Activated T-cell treated with anti-CD3 and anti-CD28 coated beads for 1 hour (primary cell): ENCODE measurements at places on chromosomes 13 and 19.

DNA sequence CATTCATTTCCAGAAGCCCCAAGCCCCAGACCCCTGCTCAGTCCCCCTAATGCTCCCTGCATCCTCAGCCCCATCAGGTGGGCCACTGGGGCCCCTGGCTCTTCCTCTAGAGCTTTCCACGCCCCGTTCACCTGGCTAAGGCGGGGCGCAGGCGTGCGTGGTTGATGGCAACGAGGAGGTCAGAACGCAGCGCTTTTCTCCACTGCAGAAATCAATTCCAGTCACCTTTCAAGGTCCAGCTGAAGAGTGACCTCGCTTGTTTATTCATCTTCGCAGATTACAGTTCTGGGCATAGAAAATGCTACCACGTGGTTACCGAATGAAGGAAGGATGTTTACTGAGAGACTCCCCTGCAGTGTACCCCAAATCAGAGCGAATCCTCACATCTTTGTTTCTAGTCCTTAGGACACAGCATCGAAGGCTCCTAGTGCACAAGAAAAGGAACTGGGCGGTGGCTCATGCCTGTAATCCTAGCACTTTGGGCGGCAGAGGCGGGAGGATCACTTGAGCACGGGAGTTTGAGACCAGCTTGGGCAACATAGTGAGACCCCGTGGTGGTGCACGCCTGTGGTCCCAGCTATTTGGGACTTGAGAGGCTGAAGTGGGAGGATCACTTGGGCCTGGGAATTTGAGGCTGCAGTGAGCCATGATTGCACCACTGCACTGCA lies 828 bp upstream of the PBX4 start:
- DNase-seq, result no peak

- peak; percentile 58 for DNase-seq
Measured at GRCh38 chr19:11197291-11198174, at the start of gene KANK2. Gene KANK2 (minus strand): TSS chr19:11197545. CDS start chr19:11194511, 3,034 bp downstream.

DNA sequence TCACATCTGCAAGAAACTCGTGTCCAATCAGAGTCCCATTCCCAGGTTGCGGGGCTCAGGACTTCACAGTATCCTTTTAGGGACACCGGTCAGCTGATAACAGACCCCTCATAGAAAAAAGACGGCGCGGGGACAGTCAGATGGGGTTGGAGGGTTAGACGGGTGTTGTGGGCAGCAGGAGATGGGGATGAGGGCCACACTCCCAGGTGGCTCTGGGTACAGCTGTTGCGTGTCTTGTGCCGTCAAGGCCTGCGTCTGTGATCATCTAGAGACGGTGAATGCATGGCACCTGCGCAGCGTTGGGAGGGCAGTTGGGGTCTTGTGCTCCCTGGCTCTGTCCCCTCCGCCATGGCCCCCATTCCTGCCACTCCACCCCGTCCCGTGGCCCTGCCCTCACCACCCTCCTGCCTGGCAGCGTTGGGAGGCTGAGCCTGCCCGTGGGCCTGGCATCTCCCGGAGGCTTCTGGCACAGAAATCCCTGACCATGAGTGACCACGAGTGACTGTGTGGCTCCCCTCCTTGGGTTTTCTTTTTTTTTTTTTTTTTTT lies 14.0 kb upstream of the TEKTIP1 start:
- no peak for DNase-seq

- no peak for DNase-seq
Measured at GRCh38 chr13:63625869-63626268, 2210.2 kb upstream of the PCDH20 start.

DNA sequence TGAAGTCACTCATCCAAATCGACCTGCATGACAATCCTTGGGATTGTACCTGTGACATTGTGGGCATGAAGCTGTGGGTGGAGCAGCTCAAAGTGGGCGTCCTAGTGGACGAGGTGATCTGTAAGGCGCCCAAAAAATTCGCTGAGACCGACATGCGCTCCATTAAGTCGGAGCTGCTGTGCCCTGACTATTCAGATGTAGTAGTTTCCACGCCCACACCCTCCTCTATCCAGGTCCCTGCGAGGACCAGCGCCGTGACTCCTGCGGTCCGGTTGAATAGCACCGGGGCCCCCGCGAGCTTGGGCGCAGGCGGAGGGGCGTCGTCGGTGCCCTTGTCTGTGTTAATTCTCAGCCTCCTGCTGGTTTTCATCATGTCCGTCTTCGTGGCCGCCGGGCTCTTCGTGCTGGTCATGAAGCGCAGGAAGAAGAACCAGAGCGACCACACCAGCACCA lies 5.9 kb downstream of the SLITRK5 start:
- no peak for DNase-seq

DNA sequence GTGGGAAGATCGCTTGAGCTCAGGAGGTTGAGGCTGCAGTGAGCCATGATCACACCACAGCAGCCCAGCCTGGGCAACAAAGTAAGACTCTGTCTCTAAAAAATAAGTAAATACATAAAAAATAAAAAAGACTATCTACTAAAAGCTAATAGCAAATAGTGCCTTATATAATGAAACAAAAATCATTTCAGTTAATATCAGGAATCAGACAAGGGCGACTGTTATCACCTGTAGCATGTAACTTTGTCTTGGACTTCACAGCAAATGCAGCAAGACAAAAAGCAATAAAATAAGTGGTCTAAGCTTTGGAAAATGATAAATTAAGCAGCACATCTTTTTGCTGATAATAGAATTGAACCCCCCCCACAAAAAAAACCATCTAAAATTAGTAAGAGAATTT lies 21.2 kb upstream of the GPI start:
- no peak for DNase-seq

GRCh38 chr19:44954278-44954648 lies 917 bp upstream of the CLPTM1 start:
- DNase-seq, result no peak

DNA sequence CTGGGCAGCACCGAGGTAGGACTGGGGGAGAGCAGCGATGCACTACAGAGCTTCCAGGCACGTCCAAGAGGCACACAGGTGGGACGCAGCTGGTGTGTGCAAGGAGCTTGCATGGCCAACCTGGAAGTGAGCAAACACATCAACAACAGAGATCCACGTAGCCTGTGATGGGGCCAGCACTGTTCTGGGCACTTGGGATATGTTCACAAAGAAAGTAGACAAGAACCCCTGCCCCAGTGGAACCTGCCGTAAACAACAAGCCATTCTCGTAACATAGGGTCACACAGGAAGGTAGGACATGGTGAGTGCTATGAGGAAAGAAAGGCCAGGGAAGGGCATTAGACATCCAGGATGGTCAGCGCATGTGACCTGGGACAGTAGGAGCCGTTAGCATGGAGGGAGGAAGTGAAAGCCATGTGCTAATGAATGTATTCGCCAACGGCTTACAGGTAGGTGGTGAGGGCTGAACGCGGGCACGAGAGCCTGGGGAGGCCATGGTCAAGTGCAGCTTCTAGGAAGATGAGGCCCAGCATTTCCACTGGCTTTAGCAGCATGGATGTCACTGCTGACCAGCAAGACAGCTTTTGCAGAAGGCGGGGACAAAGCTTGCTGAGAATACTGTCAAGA lies 105.5 kb downstream of the TEX26 start:
- DNase-seq, result no peak

- no peak for DNase-seq
Measured at GRCh38 chr13:41751277-41751676, 209.6 kb downstream of the VWA8 start.
